Fibroblast of mammary gland (primary cell): ENCODE measurements at places on chromosomes 1 and 21.

DNA sequence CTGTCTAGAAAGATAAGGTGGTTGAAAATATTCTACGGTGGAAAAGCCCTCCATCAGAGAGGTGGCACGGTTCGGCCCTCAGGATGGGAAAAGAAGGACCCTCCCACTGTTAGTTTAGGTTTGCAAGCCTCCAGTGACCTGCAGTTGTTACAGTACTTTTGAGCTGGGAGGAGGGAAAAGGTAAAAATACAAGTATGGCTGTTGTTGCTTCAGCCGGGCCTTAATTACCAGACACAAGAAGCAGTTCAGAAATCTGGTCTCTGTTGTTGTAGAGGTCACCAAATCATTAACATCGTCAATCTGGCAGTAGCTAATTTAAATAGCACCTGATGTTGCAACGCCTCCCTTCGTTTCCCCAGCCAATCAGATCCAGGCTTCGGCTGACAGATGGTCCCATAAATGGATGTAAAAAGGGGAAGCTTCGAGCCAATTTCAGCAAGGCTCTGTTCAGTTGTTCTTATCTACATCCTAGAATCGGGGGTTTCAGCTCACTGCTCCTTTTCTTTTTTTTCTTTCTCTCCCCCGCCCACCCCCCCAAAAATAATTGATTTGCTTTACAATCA is at the start of gene ELAVL4:
ELAVL4 (plus strand) TSS at position 424 of the 563 bp plus-strand sequence. CDS start 270 bp downstream, outside the sequence.
- DNase-seq = no peak

- no peak for DNase-seq
Observed at GRCh38 chr1:111145542-111145941, 5.5 kb downstream of the CEPT1 start.

DNA sequence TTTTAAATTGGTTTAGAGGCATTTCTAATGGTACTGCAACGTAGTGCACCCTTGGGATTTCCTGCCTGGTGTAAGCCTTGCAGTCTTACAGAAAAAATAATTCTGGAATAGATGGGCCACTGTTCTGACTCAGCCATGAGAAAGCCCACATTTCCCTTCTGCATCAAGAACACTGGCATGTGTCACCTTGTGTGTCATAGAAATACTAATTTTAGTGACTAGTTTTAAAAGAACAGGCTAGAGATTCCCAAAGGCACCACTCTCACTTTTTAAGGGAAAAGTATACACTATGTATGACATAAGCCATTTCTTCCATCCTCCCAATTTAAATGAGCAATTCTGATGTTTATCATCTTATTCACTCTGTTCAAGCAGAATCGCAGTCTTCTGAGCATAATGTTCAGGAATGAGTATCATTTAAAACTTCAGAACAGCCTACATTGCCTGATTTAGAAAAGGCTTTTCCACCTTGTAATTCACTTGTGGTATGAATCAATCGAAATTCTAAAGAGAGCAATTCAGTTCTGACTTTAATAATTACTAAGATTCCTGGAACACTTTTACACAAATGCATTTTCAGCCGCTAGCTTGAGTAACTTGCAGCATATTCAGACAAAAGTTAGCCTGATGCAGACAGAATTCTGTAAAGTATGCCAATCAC is 18.8 kb downstream of the RGS13 start:
- peak; percentile 93 for DNase-seq

GRCh38 chr1:229111703-229112319 is 159.1 kb upstream of the RAB4A start:
- no peak for DNase-seq

- no peak for DNase-seq
Observed at GRCh38 chr1:155127967-155128754, 485 bp downstream of the EFNA1 start.

DNA sequence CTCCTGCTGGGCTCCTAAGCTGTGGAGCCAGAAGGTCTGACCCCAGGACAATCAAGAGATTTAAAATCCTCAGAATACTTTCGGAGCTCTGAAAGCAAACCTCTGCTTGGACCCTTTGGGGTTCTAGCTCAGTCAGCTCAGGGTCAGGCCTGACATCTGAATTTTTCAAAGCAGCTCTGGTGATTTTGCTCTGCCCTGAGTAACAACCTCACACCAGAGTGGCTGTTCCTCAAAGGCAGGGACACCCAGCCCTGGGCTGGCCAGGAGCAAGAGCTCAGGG is 11.9 kb downstream of the SLC1A7 start:
- DNase-seq = no peak

DNA sequence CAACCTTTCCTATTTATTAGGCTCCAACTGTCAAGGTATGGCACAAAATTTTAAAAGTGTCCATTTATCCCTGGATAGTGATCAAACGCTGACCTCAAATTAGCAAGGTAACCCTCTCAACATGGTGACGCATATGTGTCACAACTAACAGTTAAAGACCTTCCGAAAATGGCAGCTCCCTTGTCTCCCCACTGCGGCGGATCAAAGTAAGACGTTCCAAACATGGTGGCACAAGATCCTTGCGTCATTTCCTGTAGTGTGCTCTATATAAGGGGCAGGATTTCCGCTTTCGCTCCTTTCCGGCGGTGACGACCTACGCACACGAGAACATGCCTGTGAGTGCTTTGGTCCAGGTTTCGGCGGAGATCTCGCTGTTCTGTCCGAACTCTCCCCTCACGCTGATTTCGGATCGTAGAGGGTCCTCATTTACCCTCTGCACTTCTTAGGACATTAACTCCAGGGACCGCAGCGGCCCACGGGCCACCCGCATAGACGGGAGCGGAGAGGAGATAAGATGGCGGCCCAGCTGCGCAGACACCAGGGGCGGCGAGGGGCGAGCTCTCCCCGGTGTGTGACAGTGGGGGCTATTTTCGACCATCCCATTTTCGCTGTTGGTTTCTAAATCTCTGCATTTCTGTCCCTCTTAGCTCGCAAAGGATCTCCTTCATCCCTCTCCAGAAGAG is at the start of gene RPS27:
RPS27 (plus strand) TSS at position 295 of the 683 bp plus-strand sequence; CDS start at position 330, 35 bp downstream.
- peak; percentile 99 for DNase-seq

GRCh38 chr1:184152974-184153373 is 101.4 kb downstream of the TSEN15 start:
- DNase-seq = no peak

DNA sequence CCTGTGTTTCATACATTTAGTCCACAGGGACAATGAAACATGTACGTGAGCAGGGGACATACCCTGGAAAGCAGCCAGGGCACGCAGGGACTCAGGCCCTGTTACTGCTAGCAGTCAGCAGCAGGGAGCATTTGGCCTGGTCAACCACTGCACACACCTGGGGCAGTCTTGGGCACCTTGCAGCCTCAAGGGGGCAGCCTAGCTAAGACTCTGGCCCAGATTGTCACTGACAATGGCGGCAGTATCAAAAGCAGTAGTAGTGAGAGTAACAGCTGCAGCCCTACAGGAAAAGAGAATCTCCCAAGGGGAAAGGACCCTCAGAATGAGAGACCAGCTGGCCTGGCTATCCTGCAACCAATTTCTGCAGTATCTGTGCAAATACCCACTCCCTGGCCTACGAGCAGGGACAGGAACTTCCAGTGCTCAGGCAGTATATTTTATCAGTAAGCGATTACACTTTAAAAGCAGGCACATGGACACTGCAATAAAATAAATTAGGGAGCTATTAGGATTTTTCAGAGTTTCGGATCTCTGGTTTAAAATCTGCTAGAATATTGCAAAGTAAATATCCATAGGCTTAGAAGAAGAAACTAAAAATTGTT is 475.6 kb downstream of the LTN1 start:
- DNase-seq = peak; percentile 27

DNA sequence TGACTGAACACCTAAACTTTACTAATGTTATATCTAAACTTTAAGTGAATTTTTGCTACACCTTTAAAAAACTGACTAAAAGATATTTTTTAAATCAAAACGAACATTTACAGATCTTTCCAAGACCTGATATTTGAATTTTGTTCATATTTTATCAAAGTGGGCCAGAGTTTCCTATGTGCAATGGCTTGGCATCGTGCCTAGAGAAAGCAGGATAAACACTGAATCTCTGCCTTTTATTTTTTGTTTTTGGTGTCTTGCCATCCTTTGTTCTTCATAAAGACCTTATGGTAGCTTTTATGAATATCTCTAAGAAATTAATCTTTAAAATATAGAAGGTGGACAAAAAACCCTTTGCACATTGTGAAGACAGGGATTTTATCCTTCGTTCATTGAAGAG is 25.8 kb upstream of the VPS26C start:
- DNase-seq = peak; percentile 11

- DNase-seq = peak; percentile 22
Observed at GRCh38 chr1:74368335-74368734, 133.1 kb downstream of the TNNI3K start.

DNA sequence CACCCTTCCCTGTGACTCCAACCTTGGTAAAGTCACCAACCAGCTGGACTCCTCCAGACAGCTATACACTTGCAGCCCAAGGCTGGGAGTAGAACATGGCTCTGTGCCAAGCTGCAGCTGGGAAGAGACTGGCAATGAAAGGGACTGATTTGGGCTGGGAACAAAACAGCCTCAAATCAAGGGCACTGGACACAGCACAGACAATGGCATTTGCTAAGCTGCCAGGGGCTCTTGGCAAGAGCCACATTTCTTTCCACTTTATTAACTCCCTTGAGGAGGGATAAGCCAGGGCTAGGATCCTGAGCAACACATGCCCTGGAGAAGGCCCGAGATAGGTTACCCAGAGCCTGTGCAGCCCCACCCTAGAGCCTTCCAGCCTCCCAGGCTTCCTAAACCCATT is 12.0 kb downstream of the SYT11 start:
- DNase-seq = no peak

DNA sequence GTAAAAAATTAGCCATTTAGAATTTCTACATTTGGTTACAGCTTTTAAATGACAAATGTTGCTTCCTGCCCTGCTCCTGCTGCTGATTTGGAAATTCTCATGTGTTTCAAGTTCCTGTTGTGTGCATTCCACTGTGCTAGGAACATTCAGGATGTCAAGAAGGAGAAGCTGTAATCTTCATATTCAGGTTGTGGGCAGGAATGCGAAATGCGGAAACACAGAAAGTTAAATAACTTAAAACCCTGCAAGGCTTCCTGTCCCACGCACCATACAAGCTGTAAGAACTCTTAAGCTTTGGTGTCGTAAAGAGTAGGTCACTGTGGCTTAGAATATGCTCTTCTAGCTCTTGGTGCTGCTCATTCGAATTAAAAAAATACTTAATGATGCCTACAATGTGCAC is 52.6 kb downstream of the S100B start:
- no peak for DNase-seq
